ENCODE measurements at places on chromosomes 3 and 15.

DNA sequence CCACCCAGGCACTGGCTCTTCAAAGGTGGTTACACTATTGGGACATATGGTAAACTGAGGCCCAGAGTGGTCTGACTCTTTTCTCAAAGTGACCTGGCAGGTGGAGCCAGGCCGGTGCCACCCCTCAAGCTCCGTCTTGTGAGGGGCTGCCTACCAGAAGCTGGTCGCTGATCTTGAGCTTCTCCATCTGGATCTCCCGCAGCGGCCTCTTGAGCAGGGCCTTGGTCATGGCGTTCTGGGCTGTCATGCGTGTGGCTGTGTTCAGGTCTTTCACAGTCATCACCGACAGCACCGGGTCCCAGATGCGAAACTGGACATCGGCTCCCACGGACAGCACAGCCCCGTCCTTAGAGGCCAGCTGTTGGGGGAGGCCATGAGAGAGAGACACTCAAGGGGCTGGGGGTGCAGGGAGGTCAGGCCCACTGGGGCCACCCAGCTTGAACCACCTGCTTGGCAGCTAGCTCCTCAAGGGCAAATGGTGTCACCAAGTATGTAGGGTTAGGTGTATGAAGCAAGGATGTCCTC, 3.6 kb downstream of the STOML1 start:
- DNase-seq, result no peak

DNA sequence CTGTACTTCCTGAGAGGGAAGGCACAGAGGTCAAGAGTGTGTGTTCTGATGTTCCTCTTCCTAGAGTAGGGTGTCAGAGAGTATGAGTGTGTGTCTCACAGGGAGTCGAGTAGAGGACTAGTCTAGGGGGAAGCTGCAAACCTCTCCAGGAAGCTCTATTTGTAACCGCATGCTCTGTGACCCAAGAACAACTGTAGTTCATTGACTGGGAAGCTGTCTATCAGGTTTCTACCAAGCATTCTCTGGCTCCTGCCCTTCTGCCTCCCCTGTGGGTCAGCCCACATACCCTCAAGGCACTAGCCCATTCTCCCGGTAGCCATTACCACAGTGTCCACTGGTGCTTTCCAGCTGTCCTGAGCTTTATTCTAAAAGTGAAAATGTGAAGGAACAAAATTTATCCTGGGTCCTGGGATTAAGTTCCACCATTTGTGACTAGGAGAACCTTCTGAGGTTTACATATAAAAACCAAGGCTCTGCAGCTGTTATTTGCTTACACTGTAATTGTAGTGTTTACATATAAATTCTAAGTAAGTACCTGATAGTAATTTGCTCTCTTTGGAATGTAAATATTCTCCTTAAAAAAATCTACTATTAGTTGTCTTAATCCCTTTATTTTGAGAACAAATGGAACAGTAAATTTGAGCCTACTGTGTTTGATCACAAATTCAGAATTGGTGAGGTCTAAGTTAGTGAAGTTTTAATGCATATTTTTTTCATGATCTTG, 40.7 kb downstream of the MYRIP start:
- DNase-seq, result no peak

DNA sequence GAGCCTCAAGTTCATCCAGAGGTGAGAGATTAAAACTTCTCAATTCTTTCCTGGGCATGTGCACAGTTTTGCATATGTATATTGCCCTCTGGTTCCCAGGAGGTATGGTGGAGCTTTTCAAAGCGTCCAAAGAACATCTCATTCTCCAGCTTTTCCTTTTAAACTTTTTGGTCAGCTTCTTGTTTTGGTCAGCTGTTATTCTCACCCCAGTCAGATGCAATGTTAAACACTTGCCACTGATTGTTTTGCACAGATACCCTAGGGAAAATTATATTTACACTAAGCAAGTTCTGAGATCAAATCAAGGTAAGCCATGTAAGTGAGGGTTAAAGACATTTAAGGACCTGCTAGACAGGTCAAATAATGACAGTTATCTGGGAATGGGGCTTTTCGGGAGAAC, 261.3 kb downstream of the EDEM1 start:
- DNase-seq, result no peak

GRCh38 chr3:72259755-72260587, 475.0 kb upstream of the PROK2 start:
- DNase-seq, result no peak

DNA sequence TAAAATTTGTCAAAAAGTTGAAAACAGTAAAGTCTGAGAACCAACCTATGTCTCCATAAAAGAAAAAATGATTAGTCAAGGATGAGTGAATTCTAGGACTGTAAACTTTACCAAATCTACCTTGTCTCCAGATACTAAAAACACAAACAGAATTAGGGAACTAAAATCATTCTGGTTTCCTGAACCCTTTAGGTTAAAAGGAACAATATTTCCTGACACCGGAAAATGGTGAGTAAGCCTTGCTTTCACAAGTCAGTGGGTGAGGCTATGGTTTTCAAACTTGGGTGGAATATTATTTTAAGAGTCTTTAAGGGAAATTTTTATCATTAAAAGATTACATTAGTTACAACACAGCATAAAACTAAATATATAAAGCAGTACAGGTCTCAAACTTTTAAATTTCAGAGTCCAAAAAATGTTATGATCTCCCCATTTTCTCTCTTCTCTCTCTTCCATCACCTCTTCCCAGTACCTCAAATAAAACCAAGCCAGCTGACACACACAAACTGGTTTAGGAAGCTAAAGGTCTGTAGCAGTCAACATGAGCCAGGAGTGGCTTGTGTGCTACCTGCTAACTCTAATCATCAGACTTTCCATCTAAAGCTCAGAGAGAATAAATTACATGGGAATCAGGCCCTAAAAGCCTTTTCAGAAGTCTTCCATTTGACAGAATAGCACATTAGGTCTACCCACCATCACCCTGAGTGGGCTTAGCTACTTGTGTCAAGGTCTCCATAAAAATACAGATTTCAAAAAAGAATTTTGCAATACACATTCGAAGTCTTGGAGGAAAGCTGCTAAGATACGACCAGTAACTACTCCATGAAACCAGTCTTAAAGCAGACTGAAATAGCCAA, 2.2 kb downstream of the SLC12A6 start:
- DNase-seq, result no peak

- DNase-seq, result no peak
Measured at GRCh38 chr3:50418850-50419249, 59.5 kb upstream of the TMEM115 start.

GRCh38 chr3:2156244-2156847, 57.7 kb downstream of the CNTN4 start:
- no peak for DNase-seq

Measured in T-helper 2 cell (primary cell).